ENCODE measurements at places on chromosomes 1 and 21.
A peak's percentile ranks its signal among the peaks of the same experiment; 100 is the strongest.

DNA sequence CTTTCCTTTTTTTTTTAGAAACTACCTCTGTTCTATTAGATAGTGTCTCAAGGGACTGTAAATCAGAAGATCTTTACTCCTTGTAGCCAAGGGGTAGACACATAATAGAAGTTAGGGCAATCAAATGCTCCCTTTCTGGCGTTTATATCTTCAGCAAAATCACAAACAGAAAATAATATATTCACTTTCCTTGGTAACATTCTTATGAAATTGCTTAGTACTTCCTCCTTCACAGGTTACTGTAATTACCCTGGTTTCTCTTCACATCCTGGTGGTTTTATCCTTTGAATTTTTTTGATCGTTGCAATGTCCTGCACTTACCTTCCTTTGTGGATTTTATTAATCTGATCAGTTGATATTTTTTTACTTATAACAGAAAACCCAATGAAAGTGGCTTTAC, 1064.9 kb downstream of the NCAM2 start:
- DNase-seq = no peak

GRCh38 chr1:236058141-236058934, 6.6 kb downstream of the NID1 start:
- no peak for DNase-seq

DNA sequence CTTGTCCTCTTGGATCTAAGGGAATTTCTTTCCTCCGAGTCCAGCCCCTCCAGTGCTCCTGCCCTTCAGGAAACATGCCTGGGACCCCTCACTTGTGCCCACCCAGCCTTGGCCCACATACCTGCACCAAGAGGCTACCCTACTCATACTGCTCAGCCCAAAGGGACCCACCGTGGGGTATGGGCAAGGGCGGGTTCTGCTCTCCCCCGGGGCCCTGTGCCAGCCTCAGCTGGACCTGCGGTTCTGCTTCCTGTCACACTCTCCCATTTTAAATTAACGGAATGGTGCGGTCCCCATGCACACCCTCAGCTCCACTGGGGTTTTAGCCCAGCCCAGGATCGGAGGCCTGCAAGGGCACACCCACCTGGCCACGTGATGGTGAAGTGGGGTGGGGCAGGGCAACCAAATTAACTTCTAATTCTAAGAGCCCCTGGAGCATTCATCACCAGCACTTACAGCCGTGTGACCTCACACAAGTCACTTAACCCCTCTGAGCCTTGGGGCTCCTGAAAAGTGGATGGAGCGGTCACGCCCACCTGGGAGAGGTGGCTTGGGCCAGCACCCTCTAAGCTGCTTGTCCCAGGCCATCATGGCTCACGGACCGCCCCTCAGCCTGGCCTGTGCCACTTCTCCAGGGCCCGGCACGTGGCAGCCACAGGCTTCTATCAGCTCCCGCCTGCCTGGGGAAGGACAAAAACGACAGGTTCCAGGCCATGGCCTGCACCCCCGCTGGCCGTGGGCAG, 28.3 kb downstream of the TP73 start:
- no peak for DNase-seq

DNA sequence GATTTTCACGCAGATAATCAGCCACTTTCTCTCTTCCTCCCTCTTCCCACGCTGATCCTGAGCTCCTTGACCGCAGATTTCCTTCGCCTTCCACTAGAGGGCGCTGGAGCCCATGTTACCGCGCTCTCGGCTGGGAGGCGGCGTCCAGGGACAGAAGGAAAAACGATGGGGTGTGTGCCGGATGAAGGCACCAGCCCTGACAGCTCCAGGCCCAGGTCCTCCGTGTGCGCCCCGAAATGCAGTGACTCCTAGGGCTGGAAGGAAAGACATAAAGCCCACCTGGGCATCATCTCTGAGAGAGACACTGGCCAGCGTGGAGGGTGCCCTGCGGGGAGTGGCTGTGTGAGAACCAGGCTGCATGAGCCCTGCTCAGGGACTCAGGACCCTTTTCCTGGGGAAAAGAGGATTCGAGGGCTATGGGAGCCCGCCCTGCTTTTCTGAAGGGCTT, 44.9 kb upstream of the CYP2J2 start:
- DNase-seq = peak; percentile 88

- DNase-seq = peak; percentile 56
These were observed 694 bp downstream of the ZBTB7B start for GRCh38 chr1:155003227-155003765.

DNA sequence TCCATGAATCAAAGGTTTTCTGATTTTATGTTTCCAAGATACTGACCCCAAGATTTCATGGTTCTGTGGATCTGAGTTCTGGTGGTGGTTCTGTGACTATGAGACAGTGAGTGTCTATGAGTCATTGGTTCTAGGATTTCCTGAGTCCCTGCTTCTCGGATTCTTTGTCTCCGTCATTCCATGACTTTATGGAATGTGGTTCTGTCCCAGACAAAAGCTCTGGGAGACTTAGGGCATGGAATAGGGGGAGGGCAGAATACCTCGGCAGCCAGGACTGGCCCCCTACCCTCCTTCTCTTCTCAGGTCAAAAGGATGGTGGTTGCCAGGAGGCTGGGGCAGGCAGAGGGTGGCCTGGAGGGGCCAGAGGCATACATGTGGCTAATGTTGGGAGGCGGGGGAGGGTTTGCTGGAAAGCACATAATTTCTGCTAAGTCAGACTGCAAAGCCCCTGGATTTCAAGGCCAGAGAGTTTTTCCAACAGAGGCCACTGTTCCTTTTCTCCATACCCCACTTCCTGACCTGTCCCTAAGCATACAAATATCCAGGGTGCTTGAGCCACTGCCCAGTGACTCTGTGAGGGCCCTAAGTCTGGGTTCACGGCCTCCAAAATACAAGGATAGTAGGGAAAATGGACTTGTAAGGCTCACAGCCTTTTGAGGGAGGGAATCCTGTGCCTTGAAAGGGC, 17.2 kb downstream of the CDCP2 start:
- DNase-seq = no peak

DNA sequence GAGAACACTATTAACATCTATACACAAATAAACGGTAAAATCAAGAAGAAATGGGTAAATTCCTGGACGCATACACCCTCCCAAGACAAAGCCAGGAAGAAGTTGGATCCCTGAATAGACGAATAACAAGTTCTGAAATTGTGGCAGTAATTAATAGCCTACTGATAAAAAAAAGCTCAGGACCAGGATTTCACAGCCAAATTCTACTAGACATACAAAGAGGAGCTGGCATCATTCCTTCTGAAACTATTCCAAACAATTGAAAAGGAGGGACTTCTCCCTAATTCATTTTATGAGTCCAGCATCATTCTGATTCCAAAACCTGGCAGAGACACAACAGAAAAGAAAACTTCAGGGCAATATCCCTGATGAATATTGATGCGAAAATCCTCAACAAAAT, 70.7 kb upstream of the FMO3 start:
- DNase-seq = peak; percentile 3

DNA sequence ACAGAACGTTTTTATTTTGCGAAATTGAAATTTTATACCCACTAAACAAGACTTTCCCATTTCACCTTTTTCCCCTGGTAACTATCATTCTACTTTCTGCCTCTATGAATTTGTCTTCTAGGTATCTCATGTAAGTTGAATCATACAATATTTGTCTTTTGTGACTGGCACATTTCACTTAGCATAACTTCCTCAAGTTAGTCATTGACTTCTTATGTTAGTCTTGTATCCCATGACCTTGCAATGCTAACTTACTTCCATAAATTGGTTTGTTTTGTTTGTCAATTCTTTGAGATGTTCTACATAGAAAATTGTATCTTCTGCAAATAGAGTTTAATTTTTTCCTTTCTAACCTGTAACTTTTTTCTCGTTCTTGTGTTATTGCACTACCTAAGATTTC, 26.9 kb downstream of the SH3BP5L start:
- DNase-seq = no peak

DNA sequence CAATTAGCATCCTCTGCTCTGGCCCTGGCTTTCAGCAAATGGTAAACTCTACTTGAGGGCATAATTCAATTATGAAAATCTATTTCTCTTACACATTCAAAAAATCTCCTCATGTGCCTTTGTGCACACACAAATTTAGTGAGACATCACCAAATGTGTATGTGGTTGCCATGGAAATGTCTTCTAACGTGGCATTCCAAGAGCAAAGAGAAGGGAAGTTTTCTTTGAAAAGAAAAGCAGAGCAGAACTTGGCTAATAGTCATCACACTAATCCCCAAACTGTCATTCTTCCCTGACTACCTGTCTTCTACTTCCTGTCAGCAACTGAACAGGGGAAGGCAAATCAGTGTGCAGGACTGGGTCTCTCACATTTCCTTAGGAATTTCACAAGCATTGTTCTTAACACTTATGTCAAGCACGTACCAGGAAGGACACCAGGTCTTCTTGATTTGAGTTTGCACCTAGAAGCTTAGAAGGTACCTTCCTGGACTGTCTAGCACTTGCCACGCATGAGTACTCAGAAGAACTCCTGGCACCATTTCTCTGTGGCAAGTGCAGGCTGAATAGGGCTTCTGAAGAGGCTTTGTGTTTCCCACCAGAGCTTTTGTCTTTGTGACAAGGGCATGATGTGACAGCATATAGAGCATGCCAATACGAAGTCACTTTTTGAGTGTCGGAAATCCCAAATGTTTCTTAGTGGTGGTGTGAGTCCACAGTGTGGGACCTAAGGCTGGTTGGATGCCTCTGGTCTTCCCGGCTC, 32.3 kb downstream of the MAN1C1 start:
- DNase-seq = no peak

- no peak for DNase-seq
These were observed 22.2 kb upstream of the ALG14 start for GRCh38 chr1:95094923-95095322.

GRCh38 chr21:44477712-44478111, 22.4 kb downstream of the LRRC3 start:
- no peak for DNase-seq

DNA sequence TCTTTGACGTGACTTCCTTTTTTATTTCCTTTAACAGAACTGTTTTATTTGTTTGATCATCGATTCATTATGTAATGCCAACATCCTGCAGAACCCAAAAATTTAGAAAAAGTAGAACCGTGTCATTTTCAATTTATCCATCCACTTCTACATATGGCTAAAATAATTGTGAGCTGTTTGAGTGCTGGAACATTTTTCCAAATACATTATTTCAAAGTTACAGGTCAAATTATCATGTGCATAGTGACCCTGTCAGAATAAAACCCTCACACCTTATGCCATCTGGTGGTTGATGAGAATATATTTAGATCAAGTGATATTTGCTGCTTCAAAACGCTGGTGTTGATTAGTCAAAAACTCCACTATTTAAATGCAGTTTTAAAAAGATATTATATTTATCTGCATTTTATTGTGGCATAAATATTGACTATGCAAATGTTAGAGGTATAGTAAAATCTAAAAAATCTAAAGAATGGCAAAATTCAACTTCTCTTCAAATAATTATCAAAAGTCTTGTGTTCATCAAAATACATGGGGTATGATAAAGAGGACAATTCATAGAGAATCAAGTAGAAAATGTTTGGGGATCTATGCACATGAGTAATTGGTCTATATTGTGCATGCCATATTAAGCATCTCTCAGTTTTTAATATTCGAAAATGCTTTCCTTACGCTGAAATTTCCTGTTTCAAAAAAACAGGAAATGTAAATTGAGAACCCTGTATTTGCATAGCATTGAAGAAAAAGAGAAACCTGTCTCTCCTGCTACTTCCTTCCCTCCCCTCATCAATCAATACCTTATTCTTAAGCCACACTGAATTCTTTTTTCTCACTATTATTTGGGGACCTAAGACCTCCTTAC, 39.7 kb downstream of the UBE2U start:
- peak; percentile 62 for DNase-seq

DNA sequence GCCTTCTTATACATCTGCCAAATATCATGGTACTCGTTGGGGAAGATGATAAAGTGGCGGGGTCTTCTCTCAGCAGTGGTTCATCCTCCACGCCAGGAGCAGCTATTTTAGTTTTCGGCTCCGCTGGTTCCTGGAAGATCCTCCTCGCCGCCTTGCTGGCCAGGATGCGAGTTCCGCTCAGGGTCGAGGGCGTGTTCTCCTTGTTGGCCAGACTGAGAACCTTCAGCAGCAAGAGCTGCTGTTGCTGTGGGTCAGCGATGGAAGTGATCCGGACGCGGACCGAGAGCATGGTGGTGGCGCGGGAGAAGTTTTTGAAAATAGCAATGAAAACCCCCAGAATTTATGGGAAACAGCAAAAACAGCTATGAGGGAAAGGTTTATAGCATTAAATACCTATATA, 11.4 kb upstream of the CFAP126 start:
- peak; percentile 55 for DNase-seq

- no peak for DNase-seq
These were observed 12.9 kb downstream of the TSPAN2 start for GRCh38 chr1:115076384-115076915.

- DNase-seq = no peak
These were observed 45.0 kb upstream of the RASAL2 start for GRCh38 chr1:178048883-178049282.

DNA sequence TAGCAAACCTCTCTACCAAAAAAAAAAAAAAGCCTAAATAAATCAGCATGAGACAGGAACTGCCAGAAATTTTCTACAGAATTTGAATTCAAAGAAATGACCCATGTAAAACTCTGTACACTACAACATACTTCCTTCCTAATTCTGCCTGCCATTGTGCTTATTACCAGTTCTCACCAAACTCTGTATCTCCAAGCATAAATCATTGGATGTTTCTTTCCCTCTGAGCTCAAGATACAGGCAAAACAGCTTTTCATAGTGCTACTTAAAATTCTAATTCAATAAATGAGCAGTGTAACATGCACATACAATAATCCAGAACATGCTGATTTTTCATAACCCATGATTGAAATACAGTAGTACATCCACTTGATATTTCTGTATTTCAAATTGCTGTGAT, 87.0 kb downstream of the EIF4G3 start:
- no peak for DNase-seq

DNA sequence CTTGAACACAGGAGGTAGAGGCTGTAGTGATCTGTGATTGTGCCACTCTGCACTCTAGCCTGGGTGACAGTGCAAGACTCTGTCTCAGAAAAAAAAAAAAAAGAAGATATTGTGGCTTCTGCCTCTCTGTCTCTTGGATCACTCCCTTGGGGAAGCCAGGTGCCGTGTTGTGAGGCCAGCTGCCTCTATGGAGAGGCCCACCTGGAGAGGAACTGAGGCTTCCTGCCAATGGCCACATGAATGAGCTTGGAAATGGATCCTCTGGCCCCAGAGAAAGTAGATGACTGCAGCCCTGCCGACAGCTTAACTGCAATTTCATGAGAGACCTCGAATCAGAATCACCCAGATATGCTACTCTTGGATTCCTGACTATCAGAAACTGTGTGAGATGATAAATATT, 19.7 kb upstream of the AK2 start:
- peak; percentile 60 for DNase-seq
